ENCODE measurements at places on chromosomes 3 and 15.

GRCh38 chr3:20760981-20761380, 575.0 kb upstream of the SGO1 start:
- no peak for DNase-seq

- no peak for DNase-seq
Observed at GRCh38 chr3:143654906-143655305, 193.4 kb downstream of the SLC9A9 start.

GRCh38 chr15:32951736-32952464, 234.1 kb downstream of the GREM1 start:
- DNase-seq, result no peak

DNA sequence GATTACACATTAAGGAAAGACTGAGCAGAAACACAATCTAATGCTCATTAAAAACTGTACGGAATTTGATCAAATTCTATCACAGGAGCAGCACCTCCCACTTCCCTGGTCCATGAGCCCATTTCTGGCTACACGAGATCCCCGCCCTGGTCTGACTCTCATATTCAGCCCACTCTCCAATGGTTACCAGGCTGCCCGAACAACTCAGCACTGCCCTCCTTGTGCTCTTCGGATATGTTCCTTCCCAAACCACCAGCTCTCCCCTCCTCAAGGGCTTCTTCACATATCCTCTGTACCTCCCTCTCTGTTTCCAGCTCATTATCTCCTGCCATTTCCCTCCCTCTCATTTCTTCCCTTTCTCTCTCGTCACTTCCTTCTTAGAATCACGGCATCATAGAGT, 180.5 kb downstream of the RSL24D1 start:
- no peak for DNase-seq

DNA sequence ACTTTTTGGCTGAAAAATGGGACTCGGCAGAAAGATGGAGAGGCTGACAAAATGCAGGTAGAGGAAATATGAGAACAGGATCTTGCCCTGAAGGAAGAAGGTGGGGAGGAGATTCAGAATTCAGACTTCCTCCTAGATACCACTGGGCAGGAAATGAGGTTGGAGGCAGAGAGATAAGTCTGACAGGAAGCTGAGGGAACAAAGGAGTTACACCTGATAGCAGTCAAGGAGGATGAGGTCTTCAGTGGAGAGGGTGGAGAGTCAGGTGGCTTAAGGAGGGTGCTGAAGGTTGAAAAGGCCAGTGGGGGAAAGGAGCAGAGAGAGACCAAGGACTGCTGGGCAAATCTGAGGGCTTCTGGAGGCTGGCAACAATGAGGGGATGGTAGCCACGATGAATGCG, 56.8 kb downstream of the CCR4 start:
- peak; percentile 10 for DNase-seq

- DNase-seq, result peak; percentile 62
Observed at GRCh38 chr3:178325330-178325729, 210.9 kb upstream of the KCNMB2 start.

GRCh38 chr15:70152070-70152480, 54.4 kb upstream of the TLE3 start:
- DNase-seq, result peak; percentile 63

- no peak for DNase-seq
Observed at GRCh38 chr3:70245746-70246525, 66.5 kb downstream of the MDFIC2 start.

- DNase-seq, result peak; percentile 88
Observed at GRCh38 chr3:133661454-133662277, at the start of gene TOPBP1. Gene TOPBP1, minus strand, starts transcription at chr3:133661941. Its CDS starts 814 bp downstream, at chr3:133661127.

GRCh38 chr15:68875377-68876116, 54.8 kb upstream of the SPESP1 start:
- peak; percentile 85 for DNase-seq

GRCh38 chr3:153901152-153901551, 220.0 kb upstream of the ARHGEF26 start:
- DNase-seq, result no peak

GRCh38 chr3:110343945-110344344, 727.7 kb upstream of the NECTIN3 start:
- DNase-seq, result no peak

DNA sequence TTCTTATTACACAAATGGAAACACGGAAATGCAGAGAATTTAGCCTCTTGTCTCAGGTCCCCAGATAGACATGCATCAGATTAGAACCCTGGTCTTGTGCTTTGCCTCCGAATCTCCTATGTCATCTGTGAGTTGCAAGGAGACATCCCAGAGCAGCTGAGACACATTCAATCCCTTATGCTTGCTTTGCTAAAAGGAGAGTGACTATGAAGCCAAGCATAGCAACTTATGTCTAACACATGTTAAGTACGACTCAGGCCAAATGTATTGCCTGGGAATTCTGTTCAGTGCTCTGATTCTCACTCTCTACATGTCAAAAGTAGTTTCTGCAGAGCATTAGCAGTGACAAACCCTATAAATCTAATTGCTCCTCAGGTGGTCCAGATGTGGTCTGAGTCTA, 30.6 kb upstream of the LRRC3B start:
- DNase-seq, result no peak

DNA sequence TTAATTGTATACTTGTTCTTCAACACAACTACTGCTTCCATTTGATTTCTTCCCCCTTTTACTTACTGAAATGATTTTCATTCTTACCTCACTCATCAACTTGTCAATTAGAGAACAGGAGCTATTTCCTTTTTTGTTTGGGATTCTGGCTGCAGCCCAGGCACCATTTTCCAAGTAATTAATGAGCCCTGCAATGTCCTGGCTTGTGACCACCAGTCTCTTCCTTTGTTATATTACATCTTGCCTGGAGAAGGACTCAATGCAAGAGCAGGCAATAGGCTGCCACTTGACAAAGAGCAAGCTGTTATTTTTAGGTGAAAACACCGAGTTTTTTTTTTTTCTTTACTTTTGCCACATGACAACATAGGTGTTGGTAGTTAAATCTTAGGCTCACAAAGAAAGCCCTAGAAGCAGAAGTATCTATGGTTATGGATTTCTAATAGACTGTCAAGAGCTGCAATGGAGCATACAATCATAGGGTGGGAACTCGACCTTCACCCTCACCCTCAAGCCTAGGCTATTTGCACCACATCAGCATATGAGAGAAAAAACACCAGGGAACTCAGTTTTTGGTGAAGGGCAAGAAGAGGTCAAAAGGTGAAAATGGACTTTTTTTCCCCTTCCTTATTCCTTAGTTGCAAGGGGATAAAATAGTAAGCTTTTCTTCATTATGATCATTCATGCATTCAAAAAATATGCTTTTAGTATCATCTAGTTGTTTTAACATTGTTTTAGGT, 114.9 kb downstream of the TNIK start:
- DNase-seq, result no peak

- no peak for DNase-seq
Observed at GRCh38 chr3:60289341-60290121, 961.7 kb downstream of the FHIT start.

GRCh38 chr3:124035463-124036121, 43.7 kb upstream of the ROPN1 start:
- DNase-seq, result no peak

GRCh38 chr15:101613130-101614000, 38.8 kb downstream of the TM2D3 start:
- DNase-seq, result no peak

DNA sequence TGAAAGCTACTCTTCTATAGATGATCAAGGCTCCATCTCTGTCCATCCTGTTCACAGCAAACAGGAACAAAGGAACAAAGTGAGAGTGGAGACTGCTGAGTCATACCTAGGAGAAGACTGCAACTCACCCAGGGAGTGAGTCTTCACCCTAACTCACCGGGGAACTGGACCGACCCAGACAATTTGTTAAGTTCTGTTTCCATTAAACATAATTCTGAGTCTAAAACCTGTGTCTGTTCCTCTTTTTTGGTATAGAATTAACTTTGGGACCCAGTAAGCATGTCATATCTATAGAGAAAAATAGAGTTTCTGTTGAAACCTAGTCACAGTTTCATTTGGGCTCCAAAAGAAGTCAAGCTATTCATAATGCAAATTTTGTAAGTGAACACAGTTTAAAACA, 21.6 kb downstream of the CCDC80 start:
- no peak for DNase-seq

GRCh38 chr3:128489674-128489926, 3.4 kb downstream of the GATA2 start:
- DNase-seq, result peak; percentile 7

DNA sequence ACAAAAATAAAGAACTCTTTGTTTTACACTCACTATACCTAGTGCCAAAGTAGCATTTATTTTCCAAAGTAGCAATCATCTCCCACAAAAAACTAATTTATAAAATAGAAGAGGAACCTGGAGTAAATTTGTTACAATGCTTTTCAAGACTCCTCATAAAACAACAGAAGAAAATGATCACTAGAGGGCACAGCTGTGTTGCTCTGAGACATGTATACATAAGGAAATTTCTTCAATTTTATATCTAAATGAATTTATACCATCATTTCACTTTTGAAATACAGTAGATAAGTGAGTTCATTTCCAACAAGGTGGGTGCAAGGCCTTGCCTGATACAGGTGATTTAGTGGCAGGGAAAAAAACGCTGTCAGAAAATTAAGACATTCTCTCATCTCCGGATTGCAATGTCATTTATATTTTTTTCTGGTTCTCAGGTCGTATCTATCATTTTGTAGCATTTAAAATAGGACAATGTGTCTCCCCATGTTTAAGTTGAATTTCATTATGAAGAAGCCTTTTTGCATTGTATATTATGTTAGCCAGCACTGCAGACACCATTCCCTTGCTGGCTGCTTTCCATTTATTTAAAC, 25.3 kb upstream of the ARHGEF26 start:
- DNase-seq, result peak; percentile 48

- DNase-seq, result no peak
Observed at GRCh38 chr3:42753757-42754156, 19.3 kb downstream of the CCDC13 start.

- peak; percentile 78 for DNase-seq
Observed at GRCh38 chr3:32428092-32429068, 36.7 kb downstream of the CMTM7 start.

DNA sequence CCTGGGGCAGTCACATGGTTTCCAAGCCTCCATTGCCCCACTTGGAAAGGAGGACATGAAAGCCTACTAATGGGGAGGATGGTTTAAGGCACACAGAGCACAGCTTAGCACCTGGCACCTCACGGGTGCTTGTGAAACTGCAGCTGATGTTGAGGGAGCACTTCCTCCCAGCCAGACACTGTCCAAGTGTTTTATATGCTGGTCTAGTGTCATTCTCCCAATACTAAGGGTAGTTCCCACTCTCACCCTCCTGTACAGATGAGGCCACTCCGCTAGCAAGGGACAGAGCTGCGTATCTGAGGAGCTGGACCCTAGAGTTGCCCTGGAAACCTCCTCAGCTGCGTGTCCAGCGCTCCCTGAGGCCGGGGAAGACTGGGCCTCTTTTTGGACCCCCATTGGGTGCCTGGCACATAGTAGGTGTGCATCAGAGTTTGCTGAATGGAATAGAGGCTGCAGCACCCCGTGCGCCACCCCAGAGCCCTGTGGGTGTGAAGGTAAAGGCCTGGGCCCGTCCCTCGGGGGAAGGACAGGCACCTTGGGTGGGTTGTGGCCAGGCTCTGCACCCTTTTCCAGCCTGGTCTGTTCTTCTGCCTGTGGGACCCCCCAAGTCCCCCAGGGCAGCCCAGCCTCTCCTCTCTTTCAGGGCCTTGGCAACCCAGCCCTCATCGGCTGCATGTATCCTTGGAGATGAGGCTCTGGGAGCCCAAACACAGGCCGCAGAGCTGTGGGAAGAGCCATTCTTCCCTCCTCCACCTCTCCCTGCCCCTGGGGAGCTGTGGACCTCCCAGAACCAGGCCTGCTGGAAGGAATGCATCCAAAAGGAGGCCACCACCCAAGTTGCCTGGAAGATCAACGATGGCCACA, 31.3 kb downstream of the DNASE1L3 start:
- no peak for DNase-seq

- DNase-seq, result no peak
Observed at GRCh38 chr15:101667881-101668280, 15.7 kb upstream of the TM2D3 start.

DNA sequence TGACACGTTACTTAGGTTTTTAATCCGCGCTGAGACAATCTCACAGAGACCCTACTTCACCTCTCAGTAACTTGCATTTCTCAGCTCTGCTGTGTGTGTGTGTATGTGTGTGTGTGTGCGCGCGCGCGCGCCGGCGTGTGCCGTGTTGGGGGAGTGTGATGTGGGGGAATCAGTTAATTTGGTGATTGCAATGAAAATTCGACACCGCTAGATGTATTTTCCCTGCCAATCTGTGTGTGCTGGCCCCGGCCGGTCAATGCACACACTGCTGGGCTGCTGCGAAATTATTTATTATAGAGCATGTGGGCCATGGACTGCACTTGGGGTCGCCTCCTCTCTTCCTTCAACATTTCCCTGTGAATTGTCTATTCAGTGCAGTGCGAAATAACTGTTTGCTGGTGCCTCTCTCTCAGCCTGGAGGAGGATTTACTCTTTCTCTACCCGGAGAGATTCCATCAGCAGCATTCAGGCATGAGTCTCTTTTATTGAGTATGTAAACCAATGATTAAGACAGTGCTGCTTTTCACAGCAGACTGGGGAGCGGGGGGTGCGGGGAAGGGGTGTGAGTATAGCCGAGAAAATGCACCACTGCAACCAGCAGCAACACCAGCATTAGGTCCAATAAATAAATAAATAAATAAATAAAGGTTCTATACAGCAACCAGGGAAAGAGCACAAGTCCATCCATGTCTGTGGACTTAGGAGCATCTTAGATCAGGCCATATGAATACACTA, 2.9 kb downstream of the CADM2 start:
- no peak for DNase-seq

- no peak for DNase-seq
Observed at GRCh38 chr3:192064959-192065358, 604.0 kb downstream of the PYDC2 start.

DNA sequence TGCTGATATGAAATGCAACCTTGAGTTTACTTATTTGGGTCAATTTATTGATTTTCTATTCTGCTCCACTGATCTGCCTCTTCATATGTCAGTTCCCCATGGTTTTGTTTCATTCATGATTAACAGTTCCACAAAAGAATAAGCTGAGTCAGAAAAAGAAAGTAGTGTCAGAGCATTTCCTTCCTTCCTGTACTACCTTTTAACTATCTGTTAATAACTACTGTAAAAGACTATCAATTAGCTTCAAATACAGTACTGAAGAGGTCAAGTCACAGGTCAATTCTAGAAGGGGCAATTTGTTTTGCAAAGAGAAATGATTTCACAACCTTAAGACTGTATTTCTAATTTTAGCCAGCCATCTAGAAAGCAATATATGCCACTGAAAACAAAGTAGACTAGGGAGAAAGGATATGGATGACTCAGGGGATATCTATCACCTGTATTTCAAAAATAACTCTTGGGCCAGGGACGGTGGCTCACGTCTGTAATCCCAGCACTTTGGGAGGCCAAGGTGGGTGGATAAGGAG, 129.5 kb downstream of the TFDP2 start:
- no peak for DNase-seq

DNA sequence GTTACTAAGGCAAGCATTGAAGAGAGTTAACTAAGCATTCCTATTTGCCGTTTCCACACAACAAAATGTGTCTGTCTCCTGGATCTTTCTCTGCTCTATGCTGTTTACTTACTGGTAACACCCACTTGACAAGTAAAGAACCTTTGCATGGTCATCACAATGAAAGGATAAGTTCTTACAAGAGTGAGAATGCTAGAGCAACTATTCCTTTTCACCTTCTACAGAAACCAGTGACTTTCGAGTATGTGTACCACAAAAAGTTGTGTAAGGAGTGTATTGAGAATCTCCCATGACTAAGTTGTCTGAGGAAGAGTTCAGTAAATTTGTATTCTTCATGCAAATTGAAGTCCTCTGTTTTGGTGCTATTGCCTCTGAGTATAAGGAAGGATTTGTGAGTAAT, 10.8 kb downstream of the TIPARP start:
- no peak for DNase-seq

GRCh38 chr3:187210091-187210490, 12.8 kb downstream of the RTP1 start:
- DNase-seq, result no peak

- no peak for DNase-seq
Observed at GRCh38 chr3:86801921-86802320, 189.0 kb downstream of the VGLL3 start.

All from Kasumi-1 (cell line).